ENCODE measurements at places on chromosomes 2 and 18.

- DNase-seq = no peak
Measured at GRCh38 chr2:32264422-32265105, at the start of gene NLRC4. TSS of gene NLRC4 (minus strand) at chr2:32264886. CDS start at chr2:32256775, 8,111 bp downstream.

- no peak for DNase-seq
Measured at GRCh38 chr18:60163622-60164021, 209.0 kb downstream of the MC4R start.

DNA sequence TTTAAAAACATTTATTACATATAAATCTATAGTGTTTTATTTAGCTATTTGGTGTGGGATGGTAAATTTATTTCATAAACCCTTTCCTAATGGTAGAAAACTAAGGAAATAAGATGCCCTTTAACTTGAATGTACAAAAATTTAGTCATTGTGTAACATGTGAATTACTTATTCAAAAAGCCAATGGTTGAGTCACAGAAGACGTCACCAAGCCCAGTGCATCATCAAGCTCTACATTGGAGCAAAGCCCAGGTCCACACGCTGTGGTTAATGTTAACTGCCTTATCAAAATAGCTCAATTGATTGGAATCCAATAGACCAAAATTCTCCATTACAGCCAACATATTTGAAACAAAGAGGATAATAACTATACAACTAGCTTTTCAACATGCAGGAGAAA, 145.5 kb upstream of the LYPD1 start:
- no peak for DNase-seq

GRCh38 chr2:63434024-63435001, 154.0 kb downstream of the WDPCP start:
- no peak for DNase-seq

GRCh38 chr2:8488001-8488738, 193.7 kb upstream of the ID2 start:
- no peak for DNase-seq

GRCh38 chr18:72128649-72129048, 415.5 kb downstream of the CBLN2 start:
- DNase-seq = no peak

DNA sequence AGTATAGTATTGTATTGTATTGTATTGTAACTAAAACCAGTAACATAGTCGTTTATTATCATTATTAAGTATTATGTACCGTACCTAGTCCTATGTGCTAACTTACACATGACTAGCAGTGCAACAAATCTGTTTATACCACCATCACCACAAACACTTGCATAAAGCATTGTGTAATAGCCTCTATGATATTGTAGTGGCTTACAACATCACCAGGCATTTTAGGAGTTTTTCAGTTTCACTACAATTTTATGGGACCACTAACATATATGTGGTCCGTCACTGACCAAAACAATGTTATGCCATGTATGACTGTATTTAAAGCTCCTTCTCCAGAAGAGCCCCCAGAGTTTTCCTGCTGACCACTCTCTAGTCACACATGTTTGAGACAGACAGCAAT, 306.2 kb downstream of the SETBP1 start:
- DNase-seq = no peak

GRCh38 chr2:181787310-181788048, 104.1 kb upstream of the ITPRID2 start:
- DNase-seq = no peak

GRCh38 chr2:134647607-134648256, 71.1 kb downstream of the TMEM163 start:
- no peak for DNase-seq

DNA sequence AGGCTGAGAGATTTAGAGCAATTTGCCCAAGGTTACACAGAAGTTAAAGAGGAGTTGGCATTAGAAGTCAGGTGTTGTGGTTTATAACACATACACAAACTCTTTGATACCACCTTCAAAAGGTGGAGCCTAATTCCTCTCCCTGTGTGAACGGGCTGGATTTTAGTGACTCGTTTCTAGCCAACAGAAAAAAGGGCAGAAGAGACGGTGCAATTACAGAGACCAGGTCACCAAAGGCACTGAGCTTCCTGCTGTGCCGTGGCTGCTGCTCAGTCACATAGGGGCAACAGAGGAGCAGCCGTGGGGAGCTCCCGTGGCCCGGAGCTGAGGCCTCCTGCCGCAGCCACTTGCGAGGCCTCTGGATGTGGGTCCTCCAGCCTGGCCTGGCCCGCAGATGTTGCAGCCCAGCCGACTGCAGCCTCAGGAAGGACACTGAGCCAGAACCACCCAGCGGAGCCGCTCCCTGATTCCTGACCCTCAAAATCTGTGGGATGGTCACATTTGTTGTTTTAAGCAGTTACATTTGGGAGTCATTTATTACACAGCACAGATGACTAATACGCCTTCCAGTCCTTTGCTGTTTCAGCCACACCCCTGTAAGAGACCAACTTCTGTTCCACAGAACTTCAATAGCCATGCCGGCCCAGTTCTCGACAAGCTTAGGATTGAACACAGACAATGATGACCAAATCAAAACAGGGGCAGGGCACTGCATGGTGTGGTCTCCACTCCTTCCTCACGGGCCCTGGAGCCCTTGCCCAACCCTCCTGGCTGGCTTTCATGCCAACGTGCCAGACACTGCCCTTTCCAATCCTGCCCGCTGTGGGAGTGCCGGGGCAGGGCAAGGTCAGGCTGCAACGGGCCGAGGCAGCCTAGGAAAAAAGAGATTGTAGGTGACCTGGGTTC, 17.1 kb downstream of the EDAR start:
- no peak for DNase-seq

GRCh38 chr18:3051718-3052410, 38.9 kb upstream of the LPIN2 start:
- no peak for DNase-seq

DNA sequence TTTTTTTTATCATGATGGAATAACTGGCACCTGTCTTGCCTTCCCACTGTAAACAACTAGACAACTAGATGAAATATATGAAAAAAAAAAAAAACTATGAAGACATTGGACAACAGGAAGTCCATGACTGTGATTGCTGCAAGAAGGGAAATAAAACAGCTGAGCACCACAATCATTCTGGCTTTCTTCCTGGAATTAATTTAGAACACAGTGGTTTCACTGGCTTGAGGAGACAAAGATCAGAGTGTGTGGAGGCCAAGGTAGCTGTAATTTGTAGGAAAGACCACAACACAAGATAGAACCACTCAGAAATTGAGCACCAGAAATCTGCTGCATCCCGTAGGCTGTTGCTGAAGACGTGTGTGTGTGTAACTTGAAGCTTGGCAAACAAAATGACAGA, 121.1 kb upstream of the PID1 start:
- DNase-seq = no peak

All from H1 (cell line).